Right atrium auricular region (tissue), 2 donors: ENCODE measurements at places on chromosomes 1 and 21. TPM values are rescaled to one million over a fixed set of nuclear protein-coding genes. Genes with fewer than 3 reads are reported as not detected.

DNA sequence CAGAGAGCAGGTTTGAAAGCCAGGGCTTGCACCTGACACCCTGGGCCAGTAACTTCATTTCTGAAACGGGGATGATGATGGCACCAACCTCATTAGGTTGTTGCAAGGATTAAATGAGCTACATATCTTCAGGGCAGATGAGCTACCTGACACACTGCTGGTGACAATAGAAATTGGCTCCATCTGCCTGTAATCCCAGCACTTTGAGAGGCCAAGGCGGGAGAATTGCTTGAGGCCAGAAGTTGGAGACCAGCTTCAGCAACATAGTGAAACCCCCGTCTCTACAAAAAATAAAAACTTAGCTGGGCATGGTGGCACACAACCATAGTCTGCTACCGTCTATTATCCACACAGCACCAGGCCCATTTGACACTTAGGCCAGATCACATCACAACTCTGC, 6.3 kb upstream of the TTC39A start:
- peaks cover 2% of the 10 kb centered on the region for H3K4me1 ChIP-seq
- no peak overlapping the region for H3K4me3 ChIP-seq
- no peaks in the 10 kb centered on the region for H3K36me3 ChIP-seq
- H3K27me3 ChIP-seq: no peaks in the 10 kb centered on the region
- H3K27ac ChIP-seq: no peak overlapping the region

GRCh38 chr1:162889989-162890388, 29.0 kb upstream of the CCDC190 start:
- H3K4me1 ChIP-seq: no peaks in the 10 kb centered on the region
- H3K4me3 ChIP-seq: no peak overlapping the region
- no peak for DNase-seq
- no peaks in the 10 kb centered on the region for H3K27me3 ChIP-seq

- H3K36me3 ChIP-seq: no peaks in the 10 kb centered on the region
- DNase-seq: peak; percentile 92
- H3K4me3 ChIP-seq: no peak overlapping the region
- H3K27me3 ChIP-seq: no peaks in the 10 kb centered on the region
- H3K27ac ChIP-seq: no peak overlapping the region
- H3K4me1 ChIP-seq: no peaks in the 10 kb centered on the region
Observed at GRCh38 chr1:25796811-25797458, 3.1 kb upstream of the SELENON start.

DNA sequence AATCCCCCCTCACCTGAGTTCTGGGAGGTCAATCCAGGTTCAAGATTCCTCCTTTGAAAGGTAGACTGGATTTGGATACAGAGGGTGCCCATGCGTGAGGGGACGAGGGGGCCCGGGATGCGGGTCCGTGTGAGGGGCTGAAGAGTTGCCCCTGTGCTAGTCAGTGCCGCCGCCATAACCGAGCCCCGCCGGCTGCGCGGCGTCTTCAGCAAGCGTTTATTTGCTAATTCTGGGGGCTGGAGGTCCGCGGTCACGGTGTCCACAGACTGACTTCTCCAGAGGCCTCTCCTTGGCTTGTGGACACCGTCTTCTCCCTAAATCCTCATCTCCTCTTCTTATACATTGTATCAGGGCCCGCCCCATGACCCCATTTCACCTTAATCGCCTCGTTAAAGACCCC, 20.9 kb upstream of the SAMD11 start:
- DNase-seq: peak; percentile 48
- no peak overlapping the region for H3K27ac ChIP-seq
- no peak overlapping the region for H3K4me3 ChIP-seq
- H3K4me1 ChIP-seq: peaks cover 22% of the 10 kb centered on the region
- no peaks in the 10 kb centered on the region for H3K27me3 ChIP-seq

- no peaks in the 10 kb centered on the region for H3K27me3 ChIP-seq
- H3K36me3 ChIP-seq: no peaks in the 10 kb centered on the region
- DNase-seq: no peak
- no peak overlapping the region for H3K27ac ChIP-seq
- H3K4me1 ChIP-seq: no peaks in the 10 kb centered on the region
Observed at GRCh38 chr1:9849691-9850441, 26.1 kb upstream of the CLSTN1 start.

- no peaks in the 10 kb centered on the region for H3K4me1 ChIP-seq
- no peak for DNase-seq
- no peaks in the 10 kb centered on the region for H3K36me3 ChIP-seq
- no peak overlapping the region for H3K27ac ChIP-seq
- no peaks in the 10 kb centered on the region for H3K27me3 ChIP-seq
Observed at GRCh38 chr21:20013851-20014250, 984.4 kb upstream of the NCAM2 start.

DNA sequence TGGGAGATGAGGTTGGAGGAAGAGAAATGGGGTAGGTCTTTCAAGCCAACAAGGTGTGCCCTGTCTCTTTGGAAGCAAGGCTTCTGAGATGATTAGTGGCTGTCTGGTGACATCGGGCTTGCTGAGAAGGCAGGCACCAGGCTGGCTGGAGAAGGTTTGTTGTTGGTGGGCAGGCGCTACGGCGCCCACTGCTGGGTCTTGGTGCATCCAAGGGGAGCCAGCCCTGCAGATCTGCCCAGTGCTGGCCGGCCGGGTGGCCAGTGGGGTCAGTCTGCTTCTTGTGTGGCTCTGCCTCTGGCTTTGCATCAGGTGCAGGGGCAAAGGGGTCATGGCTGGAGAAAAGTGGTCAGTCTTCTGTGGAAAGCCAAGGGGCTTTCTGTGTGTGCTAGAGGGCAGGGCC, 126.2 kb downstream of the TLR5 start:
- no peak for DNase-seq
- H3K27ac ChIP-seq: no peak overlapping the region
- peaks cover 7% of the 10 kb centered on the region for H3K4me1 ChIP-seq

DNA sequence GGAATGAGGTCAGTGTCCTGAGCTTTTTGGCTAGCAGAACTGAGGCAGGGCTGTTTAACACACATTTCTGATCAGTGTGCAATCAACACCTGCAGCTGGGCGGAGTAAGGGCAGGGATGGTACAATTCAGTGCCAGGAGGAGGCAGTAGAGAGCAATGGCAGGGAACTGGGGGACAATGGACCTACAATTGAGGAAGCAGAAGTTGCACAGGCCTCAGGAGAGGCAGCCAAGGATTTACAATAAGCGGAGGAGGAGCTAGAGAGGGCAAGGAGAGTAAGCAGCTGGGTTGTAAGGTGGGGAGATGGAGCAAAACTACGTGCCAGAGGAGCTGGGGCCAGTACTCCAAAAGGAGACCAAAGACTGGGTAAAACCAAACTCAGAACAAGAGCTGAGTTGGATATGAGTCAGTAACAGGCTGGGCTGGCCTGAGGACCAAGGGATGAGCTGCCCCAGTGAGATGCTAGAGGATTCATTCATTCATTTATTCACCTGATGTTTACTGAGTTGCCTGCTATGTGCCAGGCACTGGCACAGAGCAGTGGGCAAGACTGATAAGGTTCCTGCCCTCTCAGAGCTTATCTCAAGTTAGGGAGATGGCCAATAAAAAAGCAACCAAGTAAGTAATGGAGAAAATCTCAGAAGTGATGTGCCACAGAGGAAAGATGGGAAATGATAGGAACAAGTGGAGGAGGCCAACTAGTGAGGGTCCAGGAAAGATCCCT, 10.4 kb upstream of the GALE start:
- no peak overlapping the region for H3K27ac ChIP-seq
- no peaks in the 10 kb centered on the region for H3K27me3 ChIP-seq
- no peaks in the 10 kb centered on the region for H3K4me1 ChIP-seq
- peaks cover 40% of the 10 kb centered on the region for H3K36me3 ChIP-seq
- no peak overlapping the region for H3K4me3 ChIP-seq

GRCh38 chr1:168125051-168125450, 11.7 kb downstream of the GPR161 start:
- no peak for DNase-seq
- H3K4me3 ChIP-seq: no peak overlapping the region
- H3K27me3 ChIP-seq: no peaks in the 10 kb centered on the region
- H3K27ac ChIP-seq: no peak overlapping the region

- no peaks in the 10 kb centered on the region for H3K27me3 ChIP-seq
- DNase-seq: no peak
- peaks cover 63% of the 10 kb centered on the region for H3K4me1 ChIP-seq
- H3K4me3 ChIP-seq: no peak overlapping the region
- peak overlapping the region; percentile 35 for H3K27ac ChIP-seq
Observed at GRCh38 chr1:22114083-22115012, 28.5 kb downstream of the WNT4 start.

- H3K27ac ChIP-seq: no peak overlapping the region
- no peaks in the 10 kb centered on the region for H3K4me1 ChIP-seq
- H3K4me3 ChIP-seq: no peak overlapping the region
- no peak for DNase-seq
Observed at GRCh38 chr1:66489151-66489550, 44.8 kb upstream of the SGIP1 start.

Gene APCS
- not detected for total RNA-seq

Gene FAM131C
- total RNA-seq: 5.2 TPM

Gene HSD3B1
- not detected for total RNA-seq

Gene DUSP23
- 58.8 TPM for total RNA-seq

Gene C2CD4D
- total RNA-seq: not detected

Gene CD1B
- total RNA-seq: not detected

Gene KCNA3
- 1.9 TPM for total RNA-seq

Gene ELK4
- total RNA-seq: 19.1 TPM

Gene TCEA3
- total RNA-seq: 40.1 TPM

Gene RIPK4
- total RNA-seq: 3.5 TPM

Gene TSSK3
- total RNA-seq: 0.63 TPM
